ENCODE measurements at places on chromosomes 7 and 10.

DNA sequence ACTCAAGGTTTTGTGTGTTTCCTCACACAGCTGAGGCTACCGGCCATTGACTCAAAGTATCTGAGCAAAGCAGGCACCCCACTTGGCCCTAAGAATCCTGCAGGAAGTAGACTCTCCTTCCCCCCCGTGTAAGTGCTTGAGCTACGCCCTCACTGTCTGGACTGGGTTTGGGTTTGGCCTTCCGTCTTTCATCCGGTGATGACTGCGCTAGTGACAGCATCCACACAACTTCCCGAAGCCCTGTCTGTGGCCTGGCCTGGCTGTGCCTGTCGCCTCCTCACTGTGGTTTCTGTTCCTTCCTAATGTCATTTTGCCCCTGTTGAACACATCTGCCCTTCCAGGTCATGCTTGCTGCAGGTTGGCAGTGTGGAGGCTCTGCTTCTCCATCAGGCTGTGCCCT, 14.5 kb downstream of the C7orf57 start:
- DNase-seq = no peak

DNA sequence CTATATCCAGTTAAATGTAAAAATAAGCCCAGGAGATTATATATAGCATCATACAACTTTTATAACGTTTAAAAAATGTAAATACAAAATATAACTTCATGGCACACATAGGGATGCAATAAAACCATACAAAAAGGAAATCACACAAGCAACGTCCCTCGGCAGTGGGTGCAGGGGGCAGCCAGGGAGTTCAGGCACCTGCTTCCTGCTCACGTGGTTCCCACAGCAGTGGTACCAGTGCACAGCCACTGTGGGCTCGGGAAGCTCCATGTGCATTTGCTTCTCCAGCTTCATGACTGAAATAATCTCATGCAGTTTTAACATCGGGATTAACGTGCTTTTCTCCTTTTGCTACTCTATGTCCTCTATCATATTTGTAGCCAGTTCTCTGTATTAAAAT, 255.5 kb upstream of the CXCL12 start:
- no peak for DNase-seq

DNA sequence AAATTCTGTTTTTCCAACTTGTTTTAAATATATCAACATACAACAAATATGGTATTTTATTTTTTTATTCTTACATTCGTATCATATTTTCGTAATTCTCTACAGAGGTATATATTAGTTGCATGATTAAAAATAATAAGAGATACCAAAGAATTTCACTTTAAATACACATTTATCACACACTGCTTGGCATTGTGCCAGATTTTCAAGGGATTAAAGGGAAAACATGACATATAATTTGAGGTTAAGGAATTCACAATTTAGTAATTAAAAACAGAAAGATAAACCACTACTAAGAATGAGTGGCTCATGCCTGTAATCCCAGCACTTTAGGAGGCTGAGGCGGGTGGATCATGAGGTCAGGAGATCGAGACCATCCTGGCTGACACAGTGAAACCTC, 484.7 kb upstream of the SORCS1 start:
- DNase-seq = no peak

- no peak for DNase-seq
Measured at GRCh38 chr7:80488406-80488805, 23.5 kb downstream of the GNAT3 start.

DNA sequence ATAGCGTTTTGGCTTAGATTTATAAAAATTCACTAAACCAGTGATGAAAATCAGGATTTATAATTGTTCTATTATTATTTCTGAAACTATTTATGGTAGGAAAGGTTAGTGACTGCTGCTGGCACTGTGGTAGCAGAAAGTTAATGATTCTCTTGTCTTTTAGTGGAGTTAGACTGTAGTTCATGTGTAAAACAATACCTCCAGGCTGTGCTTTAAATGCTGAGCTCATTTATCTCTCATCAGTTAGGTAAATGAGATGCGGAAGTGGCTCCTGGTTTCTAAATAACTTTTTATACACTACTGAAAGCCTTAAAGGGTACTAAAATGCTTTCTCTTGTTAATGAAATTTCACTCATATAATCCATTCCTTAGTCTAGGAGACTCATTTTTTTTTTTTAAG, 326.8 kb upstream of the POT1 start:
- no peak for DNase-seq

DNA sequence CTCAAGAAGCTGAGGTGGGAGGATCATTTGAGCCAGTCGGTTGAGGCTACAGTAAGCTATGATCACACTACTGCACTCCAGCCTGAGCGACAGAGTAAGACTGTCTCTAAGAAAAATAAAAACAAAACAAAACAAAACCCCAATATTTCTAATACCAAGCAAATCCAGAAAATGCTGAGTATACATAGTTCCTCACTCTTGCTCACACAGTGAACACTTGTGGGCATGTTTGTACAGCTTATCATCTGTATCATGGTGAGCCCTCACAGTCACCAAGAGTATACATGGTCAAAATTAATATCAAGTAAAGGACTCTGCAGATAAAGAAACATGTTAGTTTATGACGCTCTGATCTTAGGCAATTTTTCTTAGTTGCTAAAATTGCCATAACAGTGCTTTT, 41.5 kb upstream of the C10orf67 start:
- no peak for DNase-seq

DNA sequence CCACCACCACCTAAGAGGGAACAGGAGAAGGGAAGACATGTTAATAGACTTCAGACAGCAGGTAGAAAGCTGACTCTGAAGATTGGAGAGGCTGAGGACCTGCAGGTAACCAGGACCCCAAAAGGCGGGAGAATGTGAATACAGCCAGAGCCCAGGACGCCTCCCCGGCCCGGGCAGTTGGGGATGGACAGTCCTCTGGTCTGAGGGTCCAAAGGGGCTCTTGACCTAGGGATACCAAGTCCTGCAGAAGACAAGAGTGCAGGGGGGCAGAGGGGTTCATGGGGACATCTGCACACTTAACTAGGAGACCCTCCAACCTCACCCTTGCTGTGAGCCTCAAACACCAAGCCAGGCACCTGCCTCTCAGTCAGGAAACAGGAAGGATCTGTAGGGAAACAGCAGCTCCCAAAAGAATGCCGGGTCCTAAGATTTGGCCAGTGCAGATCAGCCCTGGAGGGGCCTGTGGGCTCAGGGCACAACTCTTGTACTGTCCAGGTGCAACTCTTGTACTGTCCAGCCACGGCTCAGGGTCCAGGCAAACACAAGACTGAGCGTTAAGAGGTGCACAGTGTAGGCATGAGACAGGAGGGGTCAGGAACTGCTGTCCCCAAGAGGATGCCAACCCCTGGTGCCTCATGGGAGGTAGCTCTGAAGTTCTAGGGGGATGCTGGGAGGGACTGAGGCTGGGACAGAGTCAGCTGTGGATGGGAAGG, 2.3 kb upstream of the STK32C start:
- DNase-seq = no peak

GRCh38 chr10:78655979-78656378, 412.8 kb upstream of the ZMIZ1 start:
- DNase-seq = no peak

- no peak for DNase-seq
Measured at GRCh38 chr10:75492173-75492925, 60.9 kb downstream of the LRMDA start.

DNA sequence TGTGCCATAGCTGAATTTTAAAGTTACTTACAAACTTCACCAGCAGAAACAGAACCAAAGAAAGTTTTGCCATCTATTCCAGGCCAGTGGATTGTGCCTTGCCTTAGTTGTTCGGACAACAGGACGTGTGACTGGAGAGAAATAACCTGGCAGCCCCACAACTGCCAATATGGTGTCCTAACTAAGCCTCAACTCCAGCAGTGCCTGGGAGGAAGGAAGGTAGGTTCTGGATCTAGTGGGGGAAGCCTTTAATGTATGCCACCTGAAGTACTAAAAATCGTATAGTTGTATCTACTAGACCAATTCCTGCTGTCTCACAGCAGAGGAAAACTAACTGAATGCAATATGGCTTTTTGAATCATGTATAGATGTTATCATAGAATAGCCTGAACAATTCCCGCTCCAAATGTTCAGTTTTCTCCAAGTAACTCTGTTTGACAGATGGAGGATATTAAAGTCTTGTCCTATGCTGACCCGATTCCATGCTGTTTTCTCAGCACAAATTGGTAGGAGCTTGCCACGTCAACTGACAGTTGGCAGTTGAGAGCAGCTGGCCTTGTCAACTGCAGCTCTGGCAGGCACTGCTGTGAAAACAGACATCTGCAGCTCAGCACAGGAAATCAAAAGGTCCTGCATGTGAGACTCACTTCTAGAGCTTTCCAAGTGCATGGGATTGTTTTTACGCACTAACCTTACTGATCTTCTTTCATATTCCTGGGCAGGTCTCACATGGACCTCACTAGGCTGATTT, 84.5 kb upstream of the WNT16 start:
- no peak for DNase-seq

DNA sequence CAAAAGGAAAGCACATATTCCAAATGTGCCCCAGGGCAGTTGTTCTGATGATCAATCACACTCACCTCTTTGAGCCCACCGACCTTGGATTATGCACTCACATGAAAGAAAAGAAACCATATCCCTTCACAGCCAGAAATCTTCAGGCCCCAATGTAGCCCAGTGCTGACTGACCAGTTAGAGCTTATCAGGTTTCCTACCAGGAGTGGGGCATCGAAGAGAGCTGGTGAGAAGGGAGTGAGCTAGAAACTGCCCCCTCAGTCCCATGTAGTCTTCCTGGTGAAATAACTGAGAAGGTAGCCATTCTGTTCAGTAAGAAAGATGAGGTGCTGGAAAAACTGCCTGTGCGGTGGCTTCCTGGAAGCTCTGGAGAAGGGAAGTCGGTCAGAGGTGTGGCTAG, 32.2 kb downstream of the NRCAM start:
- DNase-seq = no peak

DNA sequence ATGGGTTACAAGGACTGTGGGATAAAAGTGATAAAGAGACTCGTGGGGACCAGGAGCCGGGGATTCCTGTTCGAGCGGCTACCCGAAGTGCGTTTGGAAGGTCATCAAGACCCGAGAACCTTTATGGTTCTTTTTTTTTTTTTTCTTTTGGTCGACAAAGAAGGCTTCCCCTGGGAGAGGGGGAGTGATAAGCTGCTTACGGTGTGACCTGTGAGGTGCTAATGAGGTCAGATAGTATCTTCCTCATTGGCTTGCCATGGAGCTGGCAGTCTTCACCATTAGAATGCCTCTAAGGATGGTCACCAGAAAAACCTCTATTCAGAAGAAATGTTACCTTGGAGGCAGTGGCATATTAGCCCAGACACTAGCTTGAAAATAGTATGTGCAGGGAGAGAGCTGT, 92.3 kb upstream of the STEAP4 start:
- DNase-seq = no peak

DNA sequence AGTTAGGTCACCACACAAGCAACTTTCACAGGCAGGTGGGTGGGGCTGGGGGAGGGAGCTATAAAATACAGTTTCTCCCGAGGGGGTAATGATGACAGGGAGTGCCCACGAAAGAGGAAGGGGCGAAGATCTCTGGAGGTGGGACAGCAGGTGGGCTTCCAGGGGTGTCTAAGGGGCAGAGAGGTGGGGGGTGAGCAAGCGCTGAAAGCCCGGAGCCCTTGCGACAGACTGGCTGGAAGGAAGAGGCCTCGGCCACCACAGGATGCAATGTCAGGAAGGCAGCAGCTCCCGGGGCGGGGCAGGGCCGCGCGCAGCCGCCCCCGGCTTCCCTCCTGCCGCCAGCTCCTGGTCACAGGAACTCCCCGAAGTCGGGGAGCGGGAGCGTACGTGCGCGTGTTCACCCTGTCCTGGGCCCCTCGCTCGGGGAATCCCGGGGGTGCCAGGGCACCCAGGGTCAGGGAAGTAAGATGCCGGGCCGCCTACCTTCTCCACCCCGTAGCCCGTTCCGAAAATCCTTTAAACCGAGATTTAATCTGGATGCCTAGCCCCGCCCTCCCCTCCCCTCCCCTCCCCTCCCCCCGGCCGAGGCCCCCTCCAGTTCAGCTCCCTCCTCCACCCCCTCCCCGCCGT, 105.2 kb upstream of the PPIF start:
- no peak for DNase-seq

GRCh38 chr7:23347033-23347681, 48.0 kb downstream of the MALSU1 start:
- no peak for DNase-seq

DNA sequence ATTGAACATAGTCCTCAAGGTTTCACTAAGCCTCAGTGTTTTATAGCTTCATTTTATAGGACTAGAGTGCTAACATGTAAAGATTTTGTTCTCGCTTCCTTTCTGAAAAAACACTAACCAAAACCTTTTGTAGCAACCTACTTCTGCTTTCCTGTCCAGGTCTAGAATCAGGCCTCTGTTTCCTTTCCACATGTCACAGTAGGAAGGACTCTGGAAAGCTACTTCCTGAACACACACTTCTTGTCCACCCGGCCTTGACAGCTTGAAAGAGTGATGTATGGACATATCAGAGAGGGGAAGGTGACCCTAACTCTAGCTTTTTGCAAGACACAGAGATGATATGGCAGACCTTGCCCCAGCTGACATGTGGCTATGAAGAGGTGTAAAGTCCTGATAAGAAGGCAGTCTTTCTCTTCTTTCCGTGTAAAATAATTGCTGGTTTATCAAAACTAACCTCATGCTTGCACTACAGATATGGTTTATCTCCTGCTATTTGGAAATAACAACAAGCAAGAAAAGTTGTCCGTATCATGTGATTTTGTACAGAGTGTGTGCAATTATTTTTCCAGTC, 175.4 kb downstream of the SKAP2 start:
- DNase-seq = no peak

- no peak for DNase-seq
Measured at GRCh38 chr7:93092757-93093370, 24.9 kb downstream of the SAMD9 start.

- DNase-seq = no peak
Measured at GRCh38 chr7:88095-88926, 104.1 kb upstream of the FAM20C start.

DNA sequence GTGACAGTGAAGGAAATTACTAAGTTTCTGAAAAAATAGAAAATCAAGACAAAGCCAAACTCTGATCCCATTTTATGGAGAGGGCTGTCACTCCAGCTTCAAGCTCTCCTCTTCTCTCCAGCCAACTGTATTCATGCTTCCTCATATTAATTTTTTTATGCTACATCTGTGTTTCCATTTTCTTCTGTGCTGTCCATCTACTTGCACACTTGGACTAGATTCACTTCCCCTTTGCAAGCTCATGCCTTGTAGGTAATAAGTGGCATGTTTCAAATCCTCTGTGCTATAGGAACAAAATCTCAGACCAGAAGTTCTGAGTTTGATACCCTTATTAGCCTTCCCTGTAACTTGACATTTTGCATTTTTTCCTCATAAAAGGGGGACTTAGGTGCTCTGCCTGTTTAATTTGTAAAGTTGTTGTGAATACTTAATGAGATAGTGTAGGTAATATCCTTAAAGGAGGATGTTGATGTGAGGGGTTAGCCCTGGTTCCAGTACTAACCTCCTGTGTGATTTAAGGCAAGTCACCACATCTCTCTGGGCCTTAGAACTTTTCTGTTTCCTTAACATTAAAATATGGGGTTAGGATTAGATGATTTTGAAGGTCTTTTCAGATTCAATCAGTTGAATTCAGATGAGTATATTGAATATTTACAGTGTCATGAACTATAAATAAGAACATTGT, 358.8 kb downstream of the BBS9 start:
- no peak for DNase-seq

GRCh38 chr7:490461-491291, 29.0 kb downstream of the PDGFA start:
- DNase-seq = no peak
